Fibroblast of skin of left quadriceps (primary cell): ENCODE measurements at places on chromosomes 2 and 18.

GRCh38 chr2:122421775-122422174 is 666.3 kb downstream of the TSN start:
- DNase-seq: no peak

DNA sequence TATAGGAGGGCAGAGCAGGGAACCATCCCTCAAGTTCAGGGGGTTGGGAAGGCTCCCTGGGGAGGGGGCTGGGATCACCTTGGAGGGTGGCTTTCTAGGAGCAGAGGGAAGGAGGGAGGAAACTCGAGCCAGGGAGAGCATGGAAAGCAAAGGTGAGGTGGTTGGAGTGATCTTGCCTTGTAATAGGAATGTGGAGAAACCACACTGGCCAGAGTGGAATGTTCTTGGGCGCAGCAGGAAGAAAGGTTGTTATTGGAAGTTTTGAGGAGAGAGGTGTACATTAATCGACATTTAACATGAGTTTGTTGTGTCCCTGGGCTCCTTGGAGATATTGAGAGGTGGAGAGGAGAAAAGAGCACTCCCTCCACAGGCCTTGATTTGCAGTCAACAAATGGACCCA is 272.2 kb downstream of the PRKCE start:
- DNase-seq: no peak

GRCh38 chr2:120731175-120731574 is 4.5 kb upstream of the GLI2 start:
- DNase-seq: no peak

- DNase-seq: no peak
These were observed 2.3 kb downstream of the LYPD1 start for GRCh38 chr2:132667706-132668105.

DNA sequence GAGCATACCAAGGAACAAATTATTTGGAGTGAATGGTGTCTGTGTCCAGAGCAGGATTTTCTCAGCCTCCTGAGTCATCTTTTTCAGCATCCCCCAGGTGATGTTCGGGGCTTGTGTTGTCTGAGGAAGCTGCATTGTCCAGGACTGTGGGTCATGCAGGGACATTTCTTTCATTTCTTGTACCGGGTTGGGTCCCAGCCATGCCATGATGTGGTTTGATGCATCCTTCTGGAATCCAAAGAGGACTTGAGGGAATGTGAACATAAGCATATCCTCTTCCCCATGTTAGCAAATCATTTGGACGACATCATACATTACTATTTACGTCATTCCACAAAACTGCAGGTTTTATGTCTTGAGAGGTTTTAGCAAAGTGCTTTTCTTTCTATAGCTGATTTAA is 797.8 kb downstream of the CCDC85A start:
- DNase-seq: peak; percentile 25

- no peak for DNase-seq
These were observed 36.0 kb downstream of the GCA start for GRCh38 chr2:162379719-162380580.

DNA sequence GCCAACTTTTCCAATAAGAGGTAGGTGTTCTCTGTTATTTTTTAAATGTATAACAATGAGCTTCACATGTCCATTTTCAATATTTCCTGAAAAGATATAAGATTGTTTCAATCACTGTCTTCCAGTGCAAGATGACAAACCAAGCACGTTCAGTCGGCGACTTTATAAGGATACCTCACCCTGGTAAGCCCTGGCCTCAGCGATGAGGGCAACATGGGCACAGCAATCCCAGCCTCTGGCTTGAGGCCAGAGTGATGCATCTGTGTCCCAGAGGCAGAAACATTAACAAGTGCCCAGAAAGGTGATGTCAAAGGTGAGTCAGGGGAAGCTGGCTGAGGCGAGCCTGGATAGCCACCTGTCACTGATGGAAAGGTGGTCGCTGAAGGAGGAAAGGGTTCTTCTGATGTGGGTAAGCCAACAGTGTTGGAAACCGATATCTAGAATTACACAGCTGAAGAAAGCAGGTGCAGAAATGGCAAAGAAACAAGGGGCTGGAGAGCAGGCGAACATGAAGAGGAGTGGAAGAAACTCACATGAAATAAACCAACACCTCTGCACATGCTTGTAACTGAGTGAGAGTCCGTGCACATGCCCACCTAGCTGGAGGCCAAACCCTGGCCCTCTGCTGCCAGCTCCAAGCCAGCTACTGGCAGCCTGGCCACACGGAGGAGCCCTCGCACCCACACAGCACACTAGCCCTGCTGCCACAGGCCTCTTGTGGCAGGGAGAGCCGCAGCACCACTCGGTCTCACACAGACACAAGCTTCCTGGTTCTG is 65.5 kb downstream of the FBXO15 start:
- peak; percentile 11 for DNase-seq

GRCh38 chr2:66563473-66563872 is 128.5 kb downstream of the MEIS1 start:
- DNase-seq: no peak
